Psoas muscle (tissue), 8 donors: ENCODE measurements at places on chromosomes 11 and 22. TPM values are rescaled to one million over a fixed set of nuclear protein-coding genes. Genes with fewer than 3 reads are reported as not detected.
A peak's percentile ranks its signal among the peaks of the same experiment; 100 is the strongest.

Gene MISFA
- 5.8 TPM for polyA plus RNA-seq

Gene TRIM49
- not detected for polyA plus RNA-seq

Gene GGTLC2
- not detected for polyA plus RNA-seq

Gene ALX4
- polyA plus RNA-seq = 0.06 TPM

Gene PHLDB1
- 12.6 TPM for polyA plus RNA-seq

Gene TUB
- polyA plus RNA-seq = 0.39 TPM

Gene LARGE2
- polyA plus RNA-seq = 0.13 TPM

Gene TYMP
- 26.0 TPM for polyA plus RNA-seq

Gene RASD2
- 2.1 TPM for polyA plus RNA-seq

Gene SCGB2A2
- polyA plus RNA-seq = not detected

Gene WT1
- 0.03 TPM for polyA plus RNA-seq

Gene SGSM1
- 0.03 TPM for polyA plus RNA-seq

Gene XKR3
- polyA plus RNA-seq = not detected

Gene RHOD
- polyA plus RNA-seq = 14.2 TPM

Gene CCDC157
- polyA plus RNA-seq = 2.6 TPM

Gene BTBD18
- not detected for polyA plus RNA-seq

GRCh38 chr11:129546266-129546665 lies 170.6 kb downstream of the BARX2 start:
- no peak for DNase-seq

- DNase-seq = no peak
These were observed 84.1 kb downstream of the PDE2A start for GRCh38 chr11:72589802-72590761.

DNA sequence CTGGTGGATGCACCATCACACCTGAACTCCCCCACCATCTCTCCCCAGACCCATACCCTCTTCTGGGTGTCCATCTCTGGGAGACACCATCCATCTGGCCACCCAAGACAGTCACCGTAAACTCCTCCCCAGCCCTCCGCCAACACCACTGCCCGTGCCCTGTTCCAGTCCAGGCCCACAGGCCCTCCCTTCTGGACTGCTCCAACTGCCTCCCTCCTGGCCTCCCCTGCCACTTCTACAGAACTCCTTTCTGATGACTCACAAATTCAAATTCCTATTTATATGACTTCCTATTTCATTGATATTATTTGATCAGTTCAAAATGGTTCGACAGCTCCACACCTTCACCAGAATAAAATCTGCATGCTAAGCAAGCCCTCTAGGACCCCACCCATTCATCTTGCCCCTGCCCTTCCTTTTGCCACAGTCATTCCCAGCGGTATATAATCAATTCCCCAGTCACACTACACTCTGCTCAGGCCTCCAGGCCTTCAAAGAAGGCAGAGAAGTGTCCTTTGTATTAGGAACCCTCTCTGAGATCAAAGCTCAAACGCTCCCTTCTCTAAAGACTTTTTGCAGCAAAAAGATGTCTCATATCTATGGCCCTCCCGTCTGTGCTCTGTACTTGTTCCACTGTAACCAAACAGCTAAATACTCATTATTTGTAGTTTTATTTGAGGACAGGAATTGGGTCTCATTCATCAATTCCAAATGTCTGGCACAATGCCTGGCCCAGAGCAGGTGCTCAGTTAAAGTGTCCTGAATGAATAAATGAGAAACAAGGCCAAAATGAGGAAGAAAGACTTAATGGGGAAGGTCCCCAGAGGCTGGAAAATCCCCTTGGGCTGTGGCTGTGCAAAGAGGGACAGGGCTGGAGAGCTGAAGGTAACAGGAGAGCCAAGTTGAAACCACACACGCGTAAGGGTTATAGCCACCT lies 29.0 kb downstream of the MYH9 start:
- no peak for DNase-seq

DNA sequence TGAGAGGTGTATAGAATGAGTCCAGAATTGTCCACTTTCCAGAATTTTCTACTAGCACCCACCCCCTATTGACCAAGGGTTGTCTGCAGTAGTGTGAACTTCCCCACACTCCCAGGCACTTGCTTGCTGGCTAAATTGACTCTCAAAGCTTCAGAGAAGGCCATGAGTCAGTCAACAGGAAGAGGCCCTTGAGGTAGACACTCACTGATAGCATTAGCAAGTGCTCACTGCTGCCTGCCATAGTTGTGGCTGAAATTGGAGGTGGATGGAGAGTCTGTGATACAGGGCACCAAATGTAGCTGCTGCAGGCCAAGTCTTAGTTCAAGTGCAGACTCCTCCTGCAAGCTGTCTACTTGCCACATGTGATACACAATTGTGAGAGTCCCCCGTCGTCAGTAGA lies 156.8 kb downstream of the SPON1 start:
- DNase-seq = no peak

DNA sequence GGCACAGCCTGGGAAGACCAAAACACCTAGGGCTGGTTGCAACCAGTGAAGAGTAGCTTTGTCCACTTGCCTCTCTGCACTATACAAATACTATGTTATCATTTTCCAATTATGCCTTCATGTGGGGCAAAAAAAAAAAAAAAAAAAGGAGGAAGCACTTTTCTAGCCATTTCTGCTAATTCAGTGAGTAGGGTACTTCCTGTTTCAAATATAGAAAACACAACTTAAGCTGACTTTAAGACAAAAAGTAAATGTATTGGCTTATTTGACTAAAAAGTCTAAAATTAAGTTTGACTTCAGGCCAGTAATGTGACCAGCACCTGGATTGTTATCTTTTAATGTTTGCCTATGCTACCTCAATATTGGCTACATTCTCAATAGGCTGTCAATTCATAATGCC lies 15.3 kb downstream of the CCDC73 start:
- no peak for DNase-seq

GRCh38 chr11:34999453-34999852 lies 83.0 kb downstream of the PDHX start:
- no peak for DNase-seq

GRCh38 chr11:102345904-102346303 lies 1.1 kb upstream of the BIRC2 start:
- no peak for DNase-seq

- no peak for DNase-seq
These were observed 60.2 kb downstream of the SYT9 start for GRCh38 chr11:7311903-7312302.

DNA sequence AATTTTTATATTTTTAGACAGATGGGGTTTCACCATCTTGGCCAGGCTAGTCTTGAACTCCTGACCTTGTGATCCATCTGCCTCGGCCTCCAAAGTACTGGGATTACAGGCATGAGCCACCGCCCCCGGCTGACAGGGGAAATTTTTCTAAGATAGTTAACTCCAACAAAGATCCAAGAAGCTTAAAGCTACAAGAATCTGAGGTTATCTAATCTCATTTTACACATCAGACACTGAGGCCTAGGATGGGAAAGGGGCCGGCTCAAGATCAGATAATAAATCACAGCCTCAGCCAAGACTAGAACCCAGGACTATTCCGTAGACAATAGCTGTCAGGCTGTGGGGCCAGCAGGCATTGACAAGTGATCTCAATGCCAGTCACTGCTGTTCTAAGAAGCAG lies 94.0 kb downstream of the AMBRA1 start:
- DNase-seq = no peak

GRCh38 chr22:20920881-20921203 lies 3.6 kb downstream of the CRKL start:
- DNase-seq = no peak

GRCh38 chr11:788953-789940 lies 643 bp downstream of the CEND1 start:
- DNase-seq = peak; percentile 57

DNA sequence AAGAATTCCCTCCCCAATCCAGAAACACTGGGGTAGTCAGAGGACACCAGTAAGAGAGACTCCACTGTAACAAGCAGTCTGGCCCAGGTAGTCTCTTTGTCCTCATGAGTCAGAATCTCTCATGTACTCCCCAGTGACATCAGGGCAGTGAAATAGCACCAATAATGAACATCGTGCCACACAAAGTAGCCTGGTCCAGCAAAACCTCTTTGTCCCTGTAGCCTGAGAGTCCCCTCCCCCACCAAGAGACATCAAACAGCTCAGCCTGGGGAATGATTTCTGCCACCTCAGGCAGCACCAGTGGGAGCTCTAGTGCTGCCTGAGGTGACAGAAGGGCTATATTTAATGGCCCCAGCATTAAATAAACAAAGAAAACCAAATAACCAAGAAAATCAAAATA lies 88.1 kb downstream of the SBF2 start:
- no peak for DNase-seq

GRCh38 chr11:131099746-131100145 lies 183.5 kb upstream of the SNX19 start:
- no peak for DNase-seq

DNA sequence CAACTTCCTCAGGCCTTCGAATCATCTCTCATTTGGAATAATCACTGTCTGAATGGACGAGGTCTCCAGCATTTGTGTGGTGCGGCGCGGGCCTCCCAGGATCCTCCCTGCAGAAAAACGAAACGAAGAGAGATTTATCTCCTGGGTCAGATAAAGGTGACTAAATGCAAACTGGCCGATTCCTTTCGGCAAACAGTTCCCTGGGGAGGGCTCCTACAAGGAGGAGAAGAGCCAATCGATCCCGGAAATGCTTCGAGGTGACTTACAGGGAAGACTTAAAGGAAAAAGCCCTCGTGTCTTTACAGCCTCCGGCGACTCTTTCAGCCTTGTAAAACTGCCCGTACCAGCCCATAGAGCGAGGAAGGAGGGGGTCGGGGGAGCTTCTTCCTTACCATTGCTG lies 126.5 kb downstream of the MIAT start:
- no peak for DNase-seq

DNA sequence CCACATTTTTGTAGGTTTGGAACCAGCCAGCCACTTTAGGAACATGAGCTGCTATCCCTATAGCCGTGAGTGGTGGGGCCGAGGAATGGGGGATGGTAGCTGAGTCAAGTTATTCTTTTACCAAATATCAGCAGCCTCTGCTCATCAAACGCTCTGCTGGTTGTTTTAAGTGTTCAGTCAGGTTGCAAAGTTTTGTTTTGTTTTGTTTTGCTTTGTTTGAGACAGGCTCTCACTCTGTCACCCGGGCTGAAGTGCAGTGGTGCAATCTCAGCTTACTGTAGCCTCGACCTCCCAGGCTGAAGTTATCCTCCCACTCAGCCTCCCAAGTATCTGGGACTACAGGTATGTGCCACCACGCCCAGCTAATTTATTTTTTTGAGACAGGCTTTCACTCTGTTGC lies 14.4 kb downstream of the CABIN1 start:
- no peak for DNase-seq

GRCh38 chr22:31612891-31613285 lies 49.1 kb downstream of the PISD start:
- no peak for DNase-seq

DNA sequence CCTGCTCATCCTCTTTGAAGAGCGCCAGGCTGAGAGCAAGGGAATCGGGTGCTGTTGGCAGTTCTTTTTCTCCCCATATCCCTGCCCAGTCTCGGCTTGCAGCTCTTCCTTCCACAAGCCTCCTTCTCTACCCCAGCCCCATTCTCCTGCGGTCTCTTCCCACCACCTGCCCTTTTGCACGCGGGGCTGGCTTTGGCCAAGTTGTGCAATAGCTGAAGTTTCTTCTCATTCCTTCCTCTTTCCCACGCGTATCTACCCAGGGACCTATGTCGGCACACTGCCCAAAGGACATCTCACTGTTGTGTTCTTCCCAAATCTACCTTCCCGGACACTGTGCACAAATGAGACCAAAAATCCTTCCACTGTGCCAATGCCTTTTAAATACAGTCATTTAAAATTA lies 22.3 kb upstream of the HTR3A start:
- no peak for DNase-seq

DNA sequence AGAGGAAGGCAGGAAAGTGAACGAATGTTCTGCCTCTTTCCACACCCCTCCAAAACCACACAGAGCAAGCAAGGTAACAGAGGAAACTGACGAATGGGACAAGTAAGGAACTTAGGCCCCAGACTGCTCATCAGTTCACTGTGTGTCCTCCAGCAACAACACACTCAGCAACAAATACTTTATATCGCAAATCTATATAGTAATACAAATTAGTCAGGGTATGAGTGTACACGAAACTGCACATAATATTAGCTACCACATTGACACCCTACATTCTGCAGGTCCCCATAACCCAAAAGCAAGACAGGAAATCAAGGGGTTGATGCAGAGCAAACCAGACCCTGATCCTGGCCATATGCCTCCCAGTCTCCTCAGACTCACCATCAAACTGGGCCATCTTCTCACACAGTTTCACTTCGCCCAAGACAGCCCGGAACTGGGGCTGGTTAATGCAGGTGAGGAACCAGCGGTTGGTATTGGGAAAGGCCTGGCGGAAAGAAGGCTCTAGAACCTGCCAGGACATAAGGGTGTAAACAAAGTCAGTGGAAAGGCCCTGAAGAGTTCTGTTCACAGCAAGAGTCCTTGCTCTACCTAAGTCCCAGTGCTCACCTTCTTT lies 6.6 kb downstream of the EEF1G start:
- no peak for DNase-seq

- DNase-seq = no peak
These were observed 9.9 kb upstream of the PHLDB1 start for GRCh38 chr11:118597556-118597955.

DNA sequence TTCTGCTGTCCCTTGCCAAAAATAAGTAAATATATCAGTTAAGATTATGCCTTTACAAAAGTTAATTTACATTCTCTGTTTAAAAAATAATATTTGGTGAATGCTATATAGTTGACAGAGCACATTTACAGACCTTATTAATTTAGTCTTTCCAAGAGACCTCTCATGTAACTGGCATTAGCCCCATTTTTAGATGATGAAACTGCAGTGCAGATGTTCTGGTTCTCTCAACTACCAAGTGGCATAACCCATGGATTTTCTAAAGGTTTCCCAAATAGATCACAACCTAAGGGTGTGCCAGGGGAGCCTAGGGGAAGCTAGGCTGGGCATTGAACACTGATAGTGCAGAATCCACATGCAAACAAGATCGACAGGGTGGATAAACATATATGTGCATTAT lies 88.5 kb downstream of the RNF169 start:
- DNase-seq = no peak

GRCh38 chr22:25027959-25028840 lies 75.7 kb downstream of the KIAA1671 start:
- peak; percentile 58 for DNase-seq

DNA sequence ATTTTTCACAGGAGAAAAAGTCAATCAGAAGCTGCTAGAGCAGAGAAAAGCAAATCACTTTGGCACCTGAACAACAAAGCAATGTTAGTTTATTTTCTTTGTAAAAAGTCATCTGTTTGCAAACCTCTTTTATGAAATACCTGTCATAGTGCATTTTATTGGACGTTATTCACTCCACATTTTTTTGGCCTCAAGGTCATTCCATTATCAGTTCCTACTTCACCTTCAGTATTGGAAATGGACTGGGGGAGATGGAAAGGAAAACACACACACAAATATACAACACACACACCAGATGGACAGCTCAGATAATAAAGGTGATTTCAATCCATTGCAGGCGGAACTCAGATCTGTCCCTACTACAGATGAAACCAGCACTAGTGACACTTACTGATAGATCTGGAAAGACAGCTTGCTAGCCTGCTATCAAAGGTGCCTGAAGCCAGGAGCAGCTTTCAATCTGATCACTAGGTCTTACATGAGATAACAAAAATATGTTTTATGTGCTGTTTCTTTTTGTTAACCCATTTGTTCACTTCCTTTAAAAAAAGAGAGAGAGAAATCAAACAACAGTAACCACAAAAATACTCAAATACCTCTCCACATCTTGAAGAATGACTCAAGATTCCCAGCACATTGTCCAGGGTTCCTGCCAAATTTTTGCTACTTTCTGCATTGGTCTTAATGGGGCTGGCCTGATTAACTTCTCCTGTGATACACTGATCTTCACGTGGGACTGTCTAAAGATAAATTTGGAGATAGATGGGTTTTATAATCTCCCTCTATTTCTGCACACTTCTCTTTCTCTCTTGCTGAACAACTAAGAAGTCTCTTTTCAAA lies 844.3 kb upstream of the TENM4 start:
- no peak for DNase-seq

- DNase-seq = no peak
These were observed 30.6 kb downstream of the AMPD3 start for GRCh38 chr11:10485646-10486045.
